ENCODE measurements at places on chromosomes 1 and 21. TPM values are rescaled to one million over a fixed set of nuclear protein-coding genes. Genes with fewer than 3 reads are reported as not detected.
A peak's percentile ranks its signal among the peaks of the same experiment; 100 is the strongest.

- DNase-seq = no peak
Observed at GRCh38 chr1:182366596-182366995, 25.0 kb downstream of the GLUL start.

DNA sequence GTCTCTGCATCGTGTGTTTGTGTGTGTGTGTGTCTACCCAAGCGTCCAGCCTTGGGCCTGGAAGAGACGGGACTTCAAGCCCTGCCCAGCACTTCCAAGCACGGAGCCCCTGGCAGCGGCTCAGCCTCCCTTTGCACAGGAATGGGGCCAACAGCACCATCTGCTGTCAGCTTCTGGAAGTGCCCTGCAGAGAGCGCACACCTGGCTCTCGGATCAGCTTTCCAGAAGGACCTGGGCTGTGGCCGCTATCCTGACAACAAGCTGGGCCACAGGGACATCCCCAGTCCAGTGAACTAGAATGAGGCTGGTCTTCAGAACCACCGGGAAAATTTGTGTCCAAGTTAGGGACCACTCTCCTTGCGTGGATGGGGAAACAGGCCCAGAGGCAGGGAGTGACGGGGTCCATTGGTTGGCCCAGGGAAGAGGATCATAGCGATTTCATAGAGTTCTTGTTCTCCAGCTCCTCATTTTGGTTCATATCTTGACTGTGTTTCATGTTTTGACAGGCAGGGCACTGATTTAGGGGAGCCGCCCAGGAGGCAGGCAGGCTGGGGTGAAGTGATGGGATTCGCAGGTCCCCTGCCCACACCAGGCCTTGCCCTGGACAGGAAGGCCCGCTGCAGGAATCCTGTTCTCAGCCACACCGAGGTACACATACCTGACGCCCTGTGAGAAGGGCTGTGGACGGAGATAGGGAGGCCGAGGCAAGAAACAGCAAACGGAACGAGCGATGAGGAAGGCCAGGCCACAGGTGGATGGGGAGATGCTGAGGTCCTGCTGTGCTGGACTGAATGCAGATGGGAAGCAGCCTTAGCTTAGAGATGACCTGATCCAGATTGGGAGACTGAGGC is 38.4 kb downstream of the TAS1R2 start:
- DNase-seq = no peak

- DNase-seq = no peak
Observed at GRCh38 chr21:45338311-45339017, 50.8 kb upstream of the POFUT2 start.

GRCh38 chr1:110927484-110928075 is 36.1 kb downstream of the LRIF1 start:
- no peak for DNase-seq

SPATA17 gene
- 0.22 TPM for total RNA-seq

GCSAML gene
- total RNA-seq = not detected

- DNase-seq = no peak
Observed at GRCh38 chr1:65148548-65149350, 746 bp downstream of the AK4 start.

TNN gene
- total RNA-seq = not detected

PYHIN1 gene
- total RNA-seq = not detected

DNA sequence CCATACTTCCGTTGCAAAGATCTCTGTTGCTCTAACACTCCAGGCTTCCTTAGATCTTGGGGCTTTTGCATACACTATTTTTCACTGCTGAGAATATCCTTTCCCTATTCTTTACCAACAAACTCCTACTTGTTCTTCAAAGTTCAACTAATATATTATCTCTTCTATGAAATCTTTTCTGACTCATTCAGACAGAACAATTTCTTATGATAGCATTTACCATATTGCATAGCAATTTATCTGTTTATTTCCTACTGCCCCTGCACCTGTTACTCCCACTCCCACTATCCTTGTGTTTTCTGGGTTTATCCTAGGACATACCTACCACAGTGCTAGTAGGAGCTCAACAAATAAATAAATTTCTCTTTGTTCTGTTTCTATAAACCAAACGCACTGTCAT is 11.0 kb downstream of the GADD45A start:
- no peak for DNase-seq

GRCh38 chr1:155976913-155977689 is 1.2 kb downstream of the ARHGEF2 start:
- DNase-seq = no peak

DNA sequence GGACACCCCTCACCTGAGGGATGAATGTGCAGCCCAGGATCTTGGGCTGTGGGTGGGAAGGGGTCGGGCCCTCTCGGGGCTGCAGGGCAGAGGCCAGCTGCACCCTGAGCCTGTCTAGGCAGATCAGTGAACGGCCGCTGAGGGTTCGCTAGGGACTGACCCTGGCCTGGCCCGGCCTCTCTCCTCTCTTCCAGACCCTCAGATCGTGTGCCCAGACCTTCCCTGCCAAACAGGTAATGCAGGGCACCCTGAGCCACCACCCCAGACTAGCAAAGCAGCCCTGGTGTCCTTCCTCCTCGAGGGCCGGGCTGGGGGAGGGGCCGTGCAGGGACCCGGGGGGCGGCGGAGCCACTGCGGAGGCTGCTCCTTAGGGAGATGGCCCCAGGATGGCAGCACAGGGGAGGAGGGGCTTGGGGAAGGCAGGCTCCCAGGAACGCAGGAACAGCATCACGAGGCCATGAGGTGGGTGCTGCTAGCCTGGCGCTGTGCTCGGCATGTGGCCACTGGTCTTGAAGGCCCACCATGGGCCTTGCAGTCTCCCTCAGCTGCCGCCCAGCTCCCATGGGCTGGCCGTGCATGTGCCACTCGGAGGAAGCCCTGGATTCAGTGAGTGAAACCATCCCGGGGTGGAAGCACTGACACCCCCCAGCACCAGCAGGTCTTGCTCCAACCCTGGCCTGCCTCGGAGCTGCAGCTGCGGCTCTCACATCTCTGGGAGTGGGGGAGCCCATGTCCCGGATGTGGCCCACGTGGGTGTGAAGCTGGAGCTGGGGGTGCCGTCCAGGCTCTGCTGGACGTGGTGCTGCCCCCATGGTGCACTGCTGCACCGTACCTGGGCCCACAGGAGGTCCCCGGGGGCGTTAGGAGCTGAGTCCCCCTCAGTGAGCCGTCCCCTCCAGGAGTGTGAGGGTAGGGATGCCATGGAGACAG is 28.7 kb downstream of the COL6A2 start:
- no peak for DNase-seq

- DNase-seq = no peak
Observed at GRCh38 chr1:29324771-29325351, 88.5 kb downstream of the PTPRU start.

DNA sequence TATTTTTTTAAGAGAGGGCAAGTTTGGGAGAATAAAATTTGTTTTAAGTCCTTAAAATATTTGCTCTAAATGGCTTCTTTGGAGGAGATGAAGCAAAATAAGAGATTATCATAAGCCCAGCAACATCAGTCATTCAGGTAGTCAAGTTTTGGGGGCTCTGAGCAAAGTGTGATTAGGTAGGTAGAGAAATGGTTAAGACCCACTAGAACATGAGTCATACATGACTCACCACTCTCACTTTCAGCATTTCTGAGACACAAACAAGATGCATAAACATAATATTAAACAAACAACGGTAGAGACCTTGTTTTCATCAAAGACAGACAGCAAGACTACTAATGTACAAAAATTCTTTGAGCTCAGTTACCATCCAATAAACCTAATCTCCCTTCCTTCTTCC is 272.2 kb downstream of the LMO4 start:
- DNase-seq = no peak

DNA sequence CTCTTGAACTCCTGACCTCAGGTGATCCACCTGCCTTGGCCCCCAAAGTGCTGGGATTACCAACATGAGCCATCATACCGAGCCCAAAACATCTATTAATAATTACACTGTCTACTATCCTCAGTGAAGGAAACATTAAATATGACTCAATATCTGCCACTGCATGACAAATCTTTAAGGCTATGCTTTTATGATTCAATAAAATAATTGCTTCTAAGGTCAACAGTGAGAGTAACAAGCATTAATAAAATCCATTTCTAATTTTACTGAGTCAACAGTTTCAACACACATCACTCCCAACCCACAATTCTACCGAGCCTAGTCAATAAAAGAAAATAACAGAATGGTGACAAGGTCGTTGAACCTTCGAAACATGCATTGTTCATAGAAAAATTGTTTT is 125.5 kb upstream of the CHRM3 start:
- DNase-seq = no peak

CRNN gene
- total RNA-seq = not detected

DNASE2B gene
- not detected for total RNA-seq

DNA sequence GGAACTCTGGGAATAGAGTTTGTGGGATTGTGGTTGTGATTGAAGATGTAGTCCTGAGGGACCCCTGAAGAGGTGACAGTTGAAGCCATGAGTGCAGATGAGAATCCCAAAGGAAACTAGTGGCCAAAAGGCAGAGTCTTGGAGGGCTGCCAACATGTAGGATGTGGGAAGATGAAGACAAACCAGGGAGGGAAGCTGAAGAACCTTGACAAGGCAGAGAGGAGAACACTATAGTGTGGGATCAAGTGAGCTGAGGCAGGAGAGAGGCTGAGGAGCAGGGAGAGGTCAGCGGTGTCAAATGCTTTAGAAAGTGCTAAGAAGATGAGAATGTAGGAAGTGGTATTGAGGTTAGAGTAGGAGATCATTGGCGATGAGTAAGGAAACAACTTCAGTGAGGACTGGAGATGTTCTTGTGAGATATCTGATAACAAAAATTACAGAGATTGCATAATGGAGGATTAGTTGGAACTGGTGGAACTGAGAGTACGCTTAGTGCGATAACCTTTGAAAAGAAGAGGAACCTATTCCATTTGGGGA is 88.5 kb upstream of the VCAM1 start:
- peak; percentile 75 for DNase-seq

GRCh38 chr1:148372731-148373130 is 110.4 kb downstream of the PPIAL4G start:
- no peak for DNase-seq

DNA sequence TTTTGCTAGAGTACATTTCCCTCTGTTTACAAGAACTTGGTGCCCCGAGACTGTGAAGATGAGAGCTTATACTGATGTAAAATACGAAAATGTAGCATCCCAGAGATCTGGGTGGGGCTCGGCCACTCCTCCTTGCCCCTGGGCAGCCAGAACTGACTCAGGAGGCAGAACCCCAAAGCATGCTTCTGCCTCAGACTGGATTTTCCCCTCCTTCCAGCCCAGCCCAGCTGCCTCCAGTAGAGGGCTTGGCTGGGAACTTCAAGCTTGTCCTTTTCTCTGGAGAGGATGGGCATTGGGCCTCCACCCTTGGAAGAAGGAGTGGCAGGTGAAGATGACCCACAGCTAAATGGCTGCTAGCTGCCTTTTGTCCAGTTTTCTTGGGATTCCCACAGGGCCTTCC is 24.3 kb upstream of the BTG2 start:
- no peak for DNase-seq

DNA sequence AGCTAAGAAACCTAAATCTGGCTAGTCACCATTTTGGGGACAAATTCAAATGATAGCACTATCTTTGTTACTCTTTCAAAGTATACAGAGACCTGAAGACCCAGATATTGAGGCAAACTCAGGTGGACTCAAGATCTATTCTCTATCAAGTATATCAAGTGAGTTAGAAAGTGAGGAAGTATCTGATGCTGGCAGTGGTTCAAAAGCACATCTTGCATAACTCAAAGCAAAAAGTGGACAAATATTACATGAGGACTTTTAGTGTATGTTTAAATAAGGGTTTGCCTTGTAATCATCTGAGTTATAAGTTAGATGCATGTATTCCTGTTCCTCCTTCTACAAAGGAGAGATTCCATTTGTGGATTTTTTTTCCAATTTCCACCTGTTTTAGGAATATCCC is 338.4 kb downstream of the DISC1 start:
- DNase-seq = no peak

SLC19A1 gene
- 34.7 TPM for total RNA-seq
